ENCODE measurements at places on chromosomes 12 and 14. TPM values are rescaled to one million over a fixed set of nuclear protein-coding genes. Genes with fewer than 3 reads are reported as not detected.

DNA sequence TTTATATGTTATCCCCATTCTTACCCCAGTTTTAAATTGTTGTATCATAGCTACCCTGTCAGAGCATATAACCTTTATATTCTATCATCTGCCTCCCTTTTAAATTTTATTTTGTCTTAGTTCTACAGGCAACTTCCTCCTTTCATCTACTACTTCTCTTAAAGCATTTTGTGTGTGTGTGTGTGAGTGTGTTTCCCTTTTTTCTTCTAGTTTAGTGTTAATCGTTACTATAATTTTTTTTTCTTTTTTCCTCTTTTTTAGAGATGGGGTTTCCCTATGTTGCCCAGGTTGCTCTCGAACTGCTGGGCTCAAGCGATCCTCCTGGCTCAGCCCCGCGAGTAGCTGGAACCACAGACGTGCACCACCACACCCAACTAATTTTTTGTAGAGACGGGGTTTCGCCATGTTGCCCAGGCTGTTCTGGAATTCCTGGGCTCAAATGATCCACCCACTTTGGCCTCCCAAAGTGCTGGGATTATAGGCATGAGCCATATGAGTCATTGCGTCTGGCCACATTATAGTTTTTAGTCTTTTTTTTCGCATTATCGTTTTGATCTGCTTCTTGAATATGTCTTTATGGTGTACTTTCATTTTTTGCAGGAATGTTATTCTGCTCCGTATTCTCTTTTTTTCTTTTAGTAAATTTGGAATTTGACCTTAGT is 33.1 kb upstream of the FBXO34 start:
- no peak for DNase-seq

GRCh38 chr14:100422556-100423316 is 99.6 kb downstream of the SLC25A47 start:
- DNase-seq = no peak

DNA sequence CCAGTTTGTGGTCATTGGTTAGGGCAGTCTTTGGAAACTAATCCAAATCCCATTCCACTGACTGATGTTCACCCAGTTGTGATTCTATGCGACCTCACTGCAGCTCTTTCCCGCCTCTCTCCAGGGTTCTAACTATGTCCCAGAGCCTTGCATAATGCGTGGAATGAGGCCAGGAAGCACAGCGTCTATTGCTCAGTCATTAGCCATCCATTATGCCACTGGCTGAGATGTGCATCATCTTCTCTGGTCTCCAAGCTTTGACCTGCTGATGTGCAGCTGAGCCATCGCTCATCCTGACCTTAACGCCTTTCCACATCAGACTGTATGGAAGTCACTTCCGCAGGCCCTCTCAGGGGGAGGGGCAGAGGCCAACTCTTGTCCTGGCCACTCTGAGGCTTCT is 115.4 kb upstream of the VRK1 start:
- no peak for DNase-seq

GRCh38 chr14:22159099-22159498 is 429.9 kb downstream of the DAD1 start:
- no peak for DNase-seq

- no peak for DNase-seq
These were observed 265.0 kb upstream of the LRIG3 start for GRCh38 chr12:59185295-59185694.

- no peak for DNase-seq
These were observed 103.5 kb upstream of the HIF1A start for GRCh38 chr14:61591862-61592261.

GRCh38 chr14:68147303-68147702 is 327.7 kb downstream of the RAD51B start:
- DNase-seq = no peak

GRCh38 chr12:66118240-66118891 is 12.2 kb downstream of the LLPH start:
- no peak for DNase-seq

- DNase-seq = no peak
These were observed 135.6 kb downstream of the BCL11B start for GRCh38 chr14:99136401-99136800.

GRCh38 chr14:33904609-33905008 is 46.3 kb downstream of the EGLN3 start:
- DNase-seq = no peak

DNA sequence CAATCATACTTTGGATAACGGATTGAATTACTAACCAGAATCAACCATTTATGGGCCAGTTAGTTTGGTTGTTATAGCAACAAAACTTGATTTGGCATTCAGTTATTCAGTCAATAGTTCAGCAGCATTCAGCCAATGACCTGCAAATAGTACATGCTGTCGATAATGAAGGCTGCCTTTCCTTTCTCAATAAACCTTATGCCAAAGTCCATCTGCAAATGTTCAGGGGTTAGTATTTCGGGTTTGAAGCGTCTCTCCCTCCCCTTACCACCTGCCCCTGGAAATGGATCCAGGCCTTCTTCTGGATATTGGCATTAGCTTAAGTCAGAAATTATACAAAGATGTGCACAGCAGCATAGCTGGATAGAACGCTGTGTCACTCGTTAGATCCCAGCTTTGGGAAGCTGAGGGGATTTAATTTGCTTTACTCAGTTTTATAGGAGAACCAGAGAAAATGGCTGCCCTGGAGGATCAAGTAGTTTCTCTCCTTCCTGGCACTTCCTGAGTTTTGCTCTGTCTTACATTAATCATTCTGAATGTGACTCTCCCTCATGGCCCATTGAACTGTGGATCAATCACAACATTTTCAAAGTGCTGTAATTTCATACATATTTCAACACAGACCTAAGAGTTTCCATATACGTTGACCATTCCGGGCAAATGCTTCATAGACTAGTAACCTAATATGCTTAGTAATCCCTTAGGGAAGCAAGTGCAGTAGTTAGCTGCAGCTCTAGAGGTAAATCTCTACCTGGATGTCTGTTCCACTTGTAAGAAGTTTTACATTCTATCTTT is 46.7 kb upstream of the PTPRR start:
- no peak for DNase-seq

DNA sequence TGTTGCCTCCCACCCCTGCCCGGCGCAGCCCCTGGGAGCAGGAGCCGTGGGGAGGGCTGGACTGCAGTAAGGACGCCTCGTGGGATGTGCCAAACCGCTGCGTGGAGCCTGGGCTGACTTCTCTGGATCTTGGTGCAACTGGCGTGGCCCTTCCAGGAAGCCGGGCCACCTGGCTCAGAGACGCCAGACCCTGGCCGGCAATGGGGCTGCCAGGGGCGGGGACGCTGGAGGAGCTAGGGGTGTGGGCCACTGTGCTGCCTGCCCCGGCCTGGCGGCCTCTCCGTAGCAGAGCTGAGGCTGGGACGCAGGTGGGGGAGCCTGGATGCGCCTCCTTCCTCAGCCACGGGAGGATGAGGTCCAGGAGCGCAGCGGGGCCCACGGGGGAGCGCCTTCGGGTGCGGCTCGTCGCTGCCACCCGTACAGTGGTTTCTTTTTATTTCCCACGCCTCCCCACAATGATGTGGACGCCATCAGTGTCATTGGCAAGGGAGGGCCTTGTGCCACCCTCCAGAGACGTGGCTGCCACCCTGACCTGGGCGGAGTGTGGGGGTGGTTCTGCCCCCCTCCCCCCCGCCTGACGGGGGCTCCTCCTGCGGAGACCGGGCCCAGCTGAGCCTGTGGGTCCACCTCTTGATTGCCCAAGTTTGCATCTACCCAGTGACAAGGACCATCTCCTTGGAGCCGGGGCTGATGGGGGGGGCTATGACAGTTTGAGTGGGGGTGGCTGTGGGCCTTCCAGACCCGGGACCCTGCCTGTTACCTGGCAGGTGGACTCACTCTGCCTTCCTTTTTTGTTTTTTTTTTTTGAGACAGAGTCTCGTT is 11.3 kb downstream of the DDX51 start:
- no peak for DNase-seq

DNA sequence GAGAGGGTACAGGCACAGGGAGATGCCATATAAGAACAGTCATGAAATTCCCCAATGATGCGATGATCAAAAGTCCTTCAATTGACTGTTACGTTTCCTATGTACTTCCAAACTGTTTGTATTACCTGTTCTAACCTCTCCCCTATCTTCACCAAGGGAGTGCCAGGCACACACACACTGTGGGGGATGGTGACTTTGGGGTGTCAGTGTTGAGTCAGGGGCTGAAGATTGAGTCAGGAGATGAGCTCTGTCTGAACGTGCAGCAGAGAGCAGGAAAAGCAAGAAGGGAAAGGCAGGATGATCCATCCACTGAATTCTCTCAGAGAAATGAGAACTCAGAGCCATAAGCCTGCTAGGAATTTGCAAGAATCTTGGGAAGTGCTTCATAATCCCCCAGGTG is 153.4 kb downstream of the EFCAB11 start:
- no peak for DNase-seq

DNA sequence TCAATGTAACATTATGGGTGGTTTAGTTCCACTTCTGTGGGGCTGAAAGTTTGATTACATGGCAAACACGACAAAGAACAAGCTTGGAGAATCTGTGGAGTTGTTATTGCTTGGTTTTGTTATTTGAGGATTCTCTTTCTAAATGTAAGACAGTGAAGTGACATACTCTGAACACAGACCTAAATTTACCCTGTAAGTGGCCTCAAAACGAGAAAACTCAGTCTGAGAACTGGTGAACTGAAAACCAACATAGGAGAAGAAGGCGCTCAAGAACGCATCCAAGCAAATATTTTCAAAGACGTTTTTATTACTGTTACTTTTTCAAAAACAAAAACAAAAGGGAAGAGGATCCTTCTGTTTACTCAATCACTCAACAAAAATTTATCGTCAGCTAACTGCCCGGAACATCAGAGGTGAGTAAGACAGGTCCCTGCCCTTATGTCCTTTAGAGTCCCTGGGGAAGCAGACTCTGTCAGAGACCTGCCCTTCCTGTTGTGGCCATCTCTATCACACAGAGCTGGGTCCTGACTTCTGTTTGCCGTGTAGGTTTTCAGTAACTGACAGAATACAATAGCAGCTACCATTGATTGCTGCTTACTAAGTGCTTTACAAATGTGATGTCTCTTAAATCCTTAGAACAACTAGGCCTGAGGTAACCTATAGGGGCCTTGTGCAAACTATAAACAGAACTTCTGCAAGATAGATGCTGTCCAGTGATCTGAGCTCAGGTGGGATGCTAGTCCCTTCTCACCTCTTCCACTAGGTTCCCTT is 79.3 kb upstream of the C12orf71 start:
- no peak for DNase-seq

- DNase-seq = no peak
These were observed 85.2 kb downstream of the CCDC88C start for GRCh38 chr14:91332171-91332985.

DNA sequence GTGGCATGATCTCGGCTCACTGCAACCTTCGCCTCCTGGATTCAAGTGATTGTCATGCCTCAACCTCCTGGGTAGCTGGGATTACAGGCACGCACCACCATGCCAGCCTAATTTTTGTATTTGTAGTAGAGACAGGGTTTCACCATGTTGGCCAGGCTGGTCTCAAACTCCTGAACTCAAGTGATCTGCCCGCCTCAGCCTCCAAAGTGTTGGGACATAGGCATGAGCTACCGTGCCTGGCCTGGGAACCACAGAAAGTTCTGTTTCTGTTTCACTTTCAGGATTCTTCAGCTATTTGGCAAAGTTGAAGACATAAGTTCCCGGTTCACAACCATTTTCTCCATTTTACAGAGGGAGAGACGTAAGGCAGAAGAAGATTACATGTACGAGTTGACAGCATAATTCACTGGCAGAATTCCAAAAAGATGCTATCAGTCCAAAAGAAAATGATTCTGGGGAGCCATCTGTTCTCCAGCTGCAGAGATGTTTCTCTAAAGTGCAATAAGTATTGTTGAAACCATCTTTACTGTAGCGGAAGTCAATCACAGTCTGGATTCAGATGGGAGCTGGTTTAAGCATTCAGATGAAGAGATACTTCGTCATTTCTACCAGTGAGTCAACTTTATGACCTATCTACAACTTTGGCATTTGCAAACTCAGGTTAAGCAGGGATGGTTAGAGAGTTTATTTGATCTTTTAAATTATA is 8.1 kb upstream of the RNF34 start:
- DNase-seq = peak; percentile 75

- no peak for DNase-seq
These were observed 13.8 kb upstream of the PRKD1 start for GRCh38 chr14:29941401-29941800.

GRCh38 chr12:611721-612120 is 51.5 kb downstream of the NINJ2 start:
- DNase-seq = no peak

DNA sequence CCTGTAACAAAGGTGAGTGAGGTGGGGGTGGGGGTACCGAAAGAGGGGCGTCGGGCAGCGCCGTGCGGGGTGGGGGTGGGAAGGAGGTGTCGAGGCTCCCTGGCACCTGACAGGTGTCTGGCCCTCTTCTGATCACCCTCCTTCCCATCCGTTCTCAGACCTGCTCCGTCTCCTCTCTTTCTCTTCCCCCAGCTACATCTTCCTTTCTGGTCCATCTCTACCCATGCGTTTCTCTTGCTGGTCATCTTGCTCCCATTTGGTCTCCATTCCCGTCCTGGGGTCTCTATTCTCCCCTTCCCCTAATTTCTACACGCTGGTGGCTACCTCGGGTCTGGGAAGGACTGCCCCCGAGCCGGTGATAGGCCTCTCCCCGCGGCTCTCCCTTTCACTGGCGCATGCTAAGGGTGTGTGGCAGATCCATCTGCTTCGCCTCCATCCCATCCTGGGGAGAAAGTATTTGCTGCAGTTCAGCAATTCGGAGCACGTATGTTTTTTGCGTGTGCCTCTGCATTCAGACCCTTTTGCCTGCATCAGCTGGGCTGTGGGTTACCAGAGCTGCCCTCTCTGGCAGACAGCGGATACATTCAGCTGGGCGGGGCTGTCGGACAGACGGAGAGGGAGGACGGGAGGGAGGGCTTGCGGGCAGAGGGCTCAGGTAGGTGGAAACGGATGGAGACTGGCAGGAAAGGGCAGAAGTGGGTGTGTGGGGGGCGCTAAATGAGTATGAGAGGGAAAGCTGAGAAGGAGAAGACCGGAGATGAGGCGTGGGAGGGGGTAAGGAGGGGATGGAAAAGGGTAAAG is 730 bp downstream of the CLSTN3 start:
- DNase-seq = no peak

Gene IFI27
- 4.1 TPM for polyA plus RNA-seq

Gene GSC
- polyA plus RNA-seq = not detected

Gene MANSC4
- polyA plus RNA-seq = not detected

Gene MSI1
- not detected for polyA plus RNA-seq

Gene RPL10L
- polyA plus RNA-seq = not detected

Gene MYO1H
- not detected for polyA plus RNA-seq

Gene CHGA
- not detected for polyA plus RNA-seq

Gene SIX6
- polyA plus RNA-seq = not detected
